ENCODE measurements at places on chromosomes 1 and 21. TPM values are rescaled to one million over a fixed set of nuclear protein-coding genes. Genes with fewer than 3 reads are reported as not detected.

Gene TAS1R3
- total RNA-seq = 0.28 TPM

Gene SNRPE
- total RNA-seq = 69.5 TPM

- no peaks in the 10 kb centered on the region for H3K4me1 ChIP-seq
- H3K36me3 ChIP-seq = peaks cover 10% of the 10 kb centered on the region
- H3K27ac ChIP-seq = no peak overlapping the region
- no peak for DNase-seq
Observed at GRCh38 chr1:40344597-40344996, 27.5 kb upstream of the COL9A2 start.

- H3K4me3 ChIP-seq = no peak overlapping the region
- H3K4me1 ChIP-seq = no peaks in the 10 kb centered on the region
- peaks cover 2% of the 10 kb centered on the region for H3K27me3 ChIP-seq
- no peak overlapping the region for H3K27ac ChIP-seq
Observed at GRCh38 chr21:41431788-41432548, 5.9 kb downstream of the MX1 start.

DNA sequence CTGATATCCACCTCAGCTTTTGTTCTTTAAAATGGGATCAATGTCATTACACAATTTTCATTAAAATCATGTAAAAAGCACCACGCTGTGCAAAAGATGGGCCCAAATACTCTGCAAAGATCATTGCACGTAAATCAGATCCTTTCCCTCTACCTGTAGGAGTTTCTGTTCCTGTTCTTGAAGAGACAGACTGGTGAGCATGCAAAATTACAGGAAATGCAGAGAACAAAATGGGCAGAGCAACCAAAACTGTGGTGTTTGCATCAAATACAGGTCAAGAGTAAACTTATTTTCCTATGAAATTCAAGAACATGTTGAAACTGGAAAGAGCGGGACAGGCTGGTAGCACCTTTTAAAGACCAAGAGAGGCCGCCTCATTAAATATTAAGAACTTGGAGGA is 294.9 kb upstream of the ADGRL2 start:
- H3K27ac ChIP-seq = no peak overlapping the region
- H3K27me3 ChIP-seq = no peaks in the 10 kb centered on the region
- H3K4me1 ChIP-seq = no peaks in the 10 kb centered on the region
- no peak overlapping the region for H3K4me3 ChIP-seq

DNA sequence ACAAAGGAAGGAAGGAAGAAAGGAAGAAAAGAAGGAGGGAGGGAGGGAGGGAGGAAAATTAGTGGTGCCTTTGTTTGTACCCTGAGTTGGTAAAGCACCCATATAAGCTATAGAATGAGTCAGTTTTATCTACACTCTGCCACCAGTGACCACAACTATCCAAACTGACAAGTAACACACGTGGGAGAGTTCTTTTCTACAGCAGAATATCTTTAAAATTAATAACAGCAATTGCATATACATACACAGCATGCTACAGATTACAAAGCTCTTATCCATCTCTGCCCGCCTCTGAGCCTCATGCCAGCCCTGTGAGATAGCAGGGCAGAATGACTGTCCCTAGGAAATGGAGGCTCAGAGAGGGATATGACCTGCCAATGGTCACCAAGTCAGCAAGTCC is 20.3 kb downstream of the CDCP2 start:
- no peak for DNase-seq
- H3K27ac ChIP-seq = no peak overlapping the region
- H3K36me3 ChIP-seq = no peaks in the 10 kb centered on the region

DNA sequence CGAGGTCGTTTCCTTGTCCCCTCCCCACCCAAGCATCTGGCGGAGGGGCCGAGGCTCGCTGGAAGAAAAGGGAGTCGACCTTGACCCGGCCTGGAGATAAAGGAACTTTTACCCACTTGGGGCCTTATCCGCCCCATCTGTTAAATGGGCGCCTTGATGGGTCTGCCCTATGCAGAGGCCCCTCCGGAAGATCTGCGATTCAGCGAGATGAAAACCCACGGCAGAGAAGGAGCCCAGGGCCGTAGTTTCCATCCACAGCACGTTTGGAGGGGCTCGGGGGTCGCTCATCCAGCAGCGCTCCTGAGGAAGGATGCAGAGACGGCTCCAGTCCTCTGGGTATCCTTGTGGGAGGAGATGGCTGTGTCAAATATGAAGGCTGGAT is 518 bp downstream of the NCMAP start:
- peaks cover 24% of the 10 kb centered on the region for H3K27me3 ChIP-seq
- H3K4me3 ChIP-seq = no peak overlapping the region
- DNase-seq = peak; percentile 52
- no peak overlapping the region for H3K27ac ChIP-seq
- peaks cover 11% of the 10 kb centered on the region for H3K4me1 ChIP-seq
- H3K36me3 ChIP-seq = no peaks in the 10 kb centered on the region

GRCh38 chr1:198253668-198254067 is 96.9 kb downstream of the NEK7 start:
- no peaks in the 10 kb centered on the region for H3K27me3 ChIP-seq
- H3K4me3 ChIP-seq = no peak overlapping the region
- peaks cover 39% of the 10 kb centered on the region for H3K4me1 ChIP-seq
- H3K36me3 ChIP-seq = no peaks in the 10 kb centered on the region

Gene GLUL
- 122 TPM for total RNA-seq

DNA sequence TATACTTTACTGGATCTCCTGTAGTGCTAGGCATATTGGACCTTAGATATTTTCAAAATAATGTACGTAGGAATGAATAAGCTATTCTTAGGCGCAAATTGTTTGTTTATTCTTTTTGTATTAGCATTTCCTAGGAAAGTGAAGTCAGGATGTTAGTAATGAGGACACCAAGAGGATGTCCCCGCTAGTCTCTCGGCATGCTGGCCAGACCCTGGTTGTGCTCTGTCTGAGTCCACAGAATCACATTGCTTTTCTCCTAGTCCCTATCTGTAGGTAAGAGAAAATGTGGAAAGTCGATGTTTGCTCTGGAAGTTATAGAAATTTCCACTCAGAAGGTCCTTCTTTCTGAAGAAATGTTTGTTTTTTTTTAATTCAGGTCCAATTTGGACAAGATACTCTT is 31.1 kb downstream of the DNM3 start:
- H3K27me3 ChIP-seq = peaks cover 5% of the 10 kb centered on the region
- DNase-seq = no peak
- H3K4me3 ChIP-seq = no peak overlapping the region

GRCh38 chr21:45288441-45288841 is 746 bp upstream of the POFUT2 start:
- peaks cover 18% of the 10 kb centered on the region for H3K36me3 ChIP-seq
- peaks cover 59% of the 10 kb centered on the region for H3K4me1 ChIP-seq
- no peaks in the 10 kb centered on the region for H3K27me3 ChIP-seq
- peak overlapping the region; percentile 80 for H3K4me3 ChIP-seq
- peak overlapping the region; percentile 49 for H3K27ac ChIP-seq
- DNase-seq = no peak

DNA sequence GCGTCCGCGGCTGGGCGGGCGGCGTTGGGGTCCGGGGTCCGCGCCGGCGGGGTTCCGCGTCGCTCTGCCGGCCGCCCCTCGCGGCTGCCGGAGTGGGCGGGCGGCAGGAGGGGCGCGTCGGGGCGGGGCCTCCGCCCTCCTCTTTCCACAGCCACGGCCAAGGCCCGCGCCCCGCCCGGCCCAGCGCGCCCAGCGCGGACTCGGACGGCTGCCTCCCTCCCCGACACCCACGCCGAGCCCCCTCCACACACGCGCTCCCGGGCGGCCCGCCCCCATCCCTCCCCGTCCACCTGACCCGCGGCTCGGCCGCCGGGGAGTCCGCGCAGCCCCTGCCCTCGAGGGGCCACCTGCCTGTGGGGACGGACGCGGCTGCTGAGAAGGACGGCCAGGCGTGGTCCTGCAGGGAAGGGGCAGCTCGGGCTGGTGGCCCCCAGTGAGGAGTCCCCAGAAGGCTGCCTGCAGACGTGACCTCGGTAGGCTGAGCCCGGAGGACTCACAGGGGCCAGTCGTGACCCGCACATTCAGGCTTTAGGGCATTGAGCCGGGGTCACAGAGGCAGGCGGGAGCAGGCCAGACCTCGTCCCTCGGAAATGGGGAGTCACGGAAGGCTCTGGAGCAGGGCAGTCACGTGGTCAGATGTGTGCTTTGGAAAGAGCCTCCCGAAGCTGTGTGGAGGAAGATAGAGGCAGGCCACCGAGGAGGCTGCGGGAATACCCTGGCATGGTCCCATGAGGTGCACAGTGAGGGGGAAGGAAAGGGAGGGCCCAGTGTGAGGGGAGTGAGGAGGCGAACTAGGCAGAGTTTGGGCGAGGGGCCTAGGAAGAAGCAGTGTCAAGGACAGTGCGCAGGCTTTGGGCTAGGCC is at the start of gene COL8A2:
Gene COL8A2 (minus strand): TSS at position 94 of the 863 bp plus-strand sequence. CDS start 24,980 bp downstream, outside the sequence.
- DNase-seq = no peak
- H3K27ac ChIP-seq = peak within 1 kb of the TSS; percentile 45
- H3K4me1 ChIP-seq = peaks cover 38% of the 10 kb centered on the region
- H3K36me3 ChIP-seq = no peaks in the 10 kb centered on the region
- peak within 1 kb of the TSS; percentile 69 for H3K4me3 ChIP-seq
- H3K27me3 ChIP-seq = peaks cover 2% of the 10 kb centered on the region

- H3K27ac ChIP-seq = no peak overlapping the region
- H3K4me3 ChIP-seq = no peak overlapping the region
- no peaks in the 10 kb centered on the region for H3K27me3 ChIP-seq
- H3K36me3 ChIP-seq = peaks cover 5% of the 10 kb centered on the region
- no peak for DNase-seq
- H3K4me1 ChIP-seq = peaks cover 8% of the 10 kb centered on the region
Observed at GRCh38 chr1:6322161-6322560, 61.3 kb upstream of the GPR153 start.

Gene ALX3
- total RNA-seq = not detected

DNA sequence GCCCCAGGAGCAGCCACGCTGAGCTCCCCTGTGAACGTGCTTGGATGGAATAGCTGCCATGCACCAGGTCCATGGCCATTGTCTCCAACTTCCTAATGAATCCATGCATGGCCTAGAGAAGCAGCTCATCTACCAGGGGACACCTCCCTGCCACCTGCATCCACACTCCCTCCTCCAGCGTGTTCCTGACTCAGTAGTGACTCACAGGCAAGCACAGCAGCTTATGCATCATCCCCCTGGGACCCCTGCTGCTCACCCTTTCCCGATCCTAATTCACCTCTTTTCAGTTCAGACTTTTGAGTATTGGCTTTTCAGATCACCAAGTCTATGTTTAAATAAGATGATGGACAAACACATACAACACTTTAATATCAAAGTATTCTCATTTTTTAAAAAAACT is 39.9 kb upstream of the TADA1 start:
- peaks cover 2% of the 10 kb centered on the region for H3K27me3 ChIP-seq
- no peak overlapping the region for H3K4me3 ChIP-seq

DNA sequence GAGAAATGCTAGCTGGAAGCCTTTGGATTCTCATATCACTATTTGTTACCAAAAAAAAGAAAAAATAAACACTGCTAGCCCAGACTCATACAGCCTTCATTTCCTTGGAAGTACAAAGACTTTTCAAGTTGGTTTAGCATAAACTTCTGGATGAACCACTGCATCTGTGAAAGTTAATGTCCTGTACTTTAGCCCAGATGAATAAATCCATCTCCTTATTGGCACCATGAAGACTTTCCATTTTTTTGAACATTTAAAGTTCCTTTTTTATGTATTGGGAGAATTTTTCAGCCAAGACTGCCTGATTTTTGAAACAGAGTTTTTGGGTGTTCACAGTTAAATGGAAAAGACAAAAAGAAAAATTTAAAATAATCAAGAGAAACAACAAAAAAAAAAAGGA is 184.0 kb upstream of the C1orf87 start:
- DNase-seq = no peak
- no peaks in the 10 kb centered on the region for H3K36me3 ChIP-seq
- no peak overlapping the region for H3K4me3 ChIP-seq
- H3K4me1 ChIP-seq = peaks cover 5% of the 10 kb centered on the region

Gene ACKR1
- total RNA-seq = not detected

- H3K36me3 ChIP-seq = no peaks in the 10 kb centered on the region
- no peak overlapping the region for H3K4me3 ChIP-seq
- H3K27ac ChIP-seq = no peak overlapping the region
- DNase-seq = no peak
- H3K4me1 ChIP-seq = peaks cover 24% of the 10 kb centered on the region
Observed at GRCh38 chr1:59188413-59189213, 108.3 kb upstream of the FGGY start.

DNA sequence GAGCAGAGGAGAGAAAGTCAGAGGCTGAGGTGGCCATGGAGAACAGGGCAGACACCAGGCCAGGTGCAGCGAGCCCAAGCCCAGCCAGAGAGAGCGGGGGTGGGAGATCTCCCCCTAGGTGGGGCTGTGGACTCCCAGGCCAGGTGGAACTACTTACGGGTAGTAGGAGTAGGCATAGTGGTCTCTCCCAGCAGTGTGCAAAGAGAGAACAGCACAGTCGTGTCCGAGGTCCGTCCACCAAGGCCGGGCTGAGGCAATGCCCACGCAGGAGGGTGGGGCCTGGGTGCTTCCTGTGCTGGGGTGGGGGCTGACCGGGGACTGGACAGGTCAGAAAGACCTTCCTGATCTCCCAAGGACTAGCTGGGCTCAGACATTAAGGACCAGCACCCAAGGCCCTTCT is 263.7 kb downstream of the PTPRU start:
- no peaks in the 10 kb centered on the region for H3K4me1 ChIP-seq
- H3K27ac ChIP-seq = no peak overlapping the region
- peaks cover 36% of the 10 kb centered on the region for H3K27me3 ChIP-seq
- no peak overlapping the region for H3K4me3 ChIP-seq
- H3K36me3 ChIP-seq = no peaks in the 10 kb centered on the region

Gene CD48
- not detected for total RNA-seq

Gene TFF1
- total RNA-seq = not detected

Gene STPG1
- 6.8 TPM for total RNA-seq

Gene RAB7B
- total RNA-seq = 3.5 TPM

DNA sequence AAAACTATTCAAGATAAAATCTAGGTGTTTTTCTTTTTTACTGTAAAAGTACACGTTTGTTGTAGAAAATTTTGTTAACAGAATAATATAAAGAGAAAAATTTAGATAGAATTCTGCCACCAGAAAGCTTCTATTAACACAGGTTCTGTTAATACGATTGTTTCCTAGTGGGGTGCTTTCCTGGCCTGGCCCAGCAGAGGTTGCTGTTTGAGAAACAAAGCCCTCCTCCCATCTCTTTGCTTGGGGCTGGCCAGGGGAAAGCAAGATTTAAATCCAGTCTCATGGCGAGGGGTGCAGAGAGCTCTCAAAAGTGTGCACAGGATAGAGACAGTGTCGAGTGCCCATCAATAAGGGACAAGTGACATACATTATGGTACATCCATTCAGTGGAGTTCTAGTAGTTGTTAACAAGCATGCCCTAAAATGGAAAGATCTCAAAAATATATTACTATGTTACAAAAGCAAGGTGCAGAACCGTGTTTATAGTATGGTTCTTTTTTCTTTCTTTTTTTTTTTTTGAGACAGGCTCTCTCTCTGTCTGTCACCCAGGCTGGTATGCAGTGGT is 14.6 kb upstream of the ACBD3 start:
- DNase-seq = no peak
- H3K27me3 ChIP-seq = peaks cover 2% of the 10 kb centered on the region
- no peaks in the 10 kb centered on the region for H3K4me1 ChIP-seq
- no peak overlapping the region for H3K27ac ChIP-seq
- no peak overlapping the region for H3K4me3 ChIP-seq

GRCh38 chr1:166083887-166084286 is 82.9 kb downstream of the FAM78B start:
- H3K36me3 ChIP-seq = no peaks in the 10 kb centered on the region
- no peaks in the 10 kb centered on the region for H3K4me1 ChIP-seq
- H3K27me3 ChIP-seq = no peaks in the 10 kb centered on the region
- DNase-seq = no peak

Gene RASAL2
- 38.4 TPM for total RNA-seq

Data from chondrocyte (in vitro differentiated cells).